ENCODE measurements at places on chromosomes 1 and 21.

DNA sequence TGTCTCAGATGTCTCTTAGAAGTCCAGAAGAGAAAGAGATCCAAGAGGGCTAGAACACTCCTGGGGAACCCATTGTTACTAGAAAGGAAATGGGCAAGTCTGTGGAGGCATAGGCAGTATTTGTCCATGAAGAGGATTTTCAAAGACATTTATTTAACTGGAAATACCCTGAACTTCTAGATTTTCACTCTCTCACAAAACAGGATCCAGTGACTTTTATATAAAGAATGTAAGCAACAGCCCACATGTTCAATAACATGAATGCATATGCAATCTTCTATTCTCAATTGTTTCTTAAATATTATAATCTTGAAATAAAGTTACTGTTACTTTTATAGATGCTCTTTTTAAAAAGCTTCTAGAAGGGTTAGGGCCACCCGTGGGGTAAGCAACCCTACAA, 53.4 kb downstream of the TBX15 start:
- no peak for DNase-seq

DNA sequence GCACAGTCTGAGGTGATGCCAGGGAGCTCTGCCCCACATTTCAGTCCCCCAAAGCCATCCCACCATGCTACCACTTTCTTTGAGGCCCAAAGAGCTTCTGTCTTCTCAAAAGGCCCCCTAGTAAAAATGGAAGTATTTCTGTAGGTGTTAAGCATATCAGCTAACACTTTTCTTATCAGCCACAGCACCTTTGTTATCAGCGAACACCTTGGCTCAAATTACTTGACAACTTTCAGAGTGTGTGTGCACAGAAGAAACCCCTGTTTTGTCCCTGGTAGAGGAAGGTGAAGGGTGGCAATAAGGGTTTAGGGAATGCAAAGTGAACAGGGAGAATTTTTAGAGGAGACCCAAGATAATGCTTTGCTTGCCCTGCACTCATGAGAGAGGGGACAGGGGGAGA, 54.8 kb upstream of the GJA8 start:
- no peak for DNase-seq

DNA sequence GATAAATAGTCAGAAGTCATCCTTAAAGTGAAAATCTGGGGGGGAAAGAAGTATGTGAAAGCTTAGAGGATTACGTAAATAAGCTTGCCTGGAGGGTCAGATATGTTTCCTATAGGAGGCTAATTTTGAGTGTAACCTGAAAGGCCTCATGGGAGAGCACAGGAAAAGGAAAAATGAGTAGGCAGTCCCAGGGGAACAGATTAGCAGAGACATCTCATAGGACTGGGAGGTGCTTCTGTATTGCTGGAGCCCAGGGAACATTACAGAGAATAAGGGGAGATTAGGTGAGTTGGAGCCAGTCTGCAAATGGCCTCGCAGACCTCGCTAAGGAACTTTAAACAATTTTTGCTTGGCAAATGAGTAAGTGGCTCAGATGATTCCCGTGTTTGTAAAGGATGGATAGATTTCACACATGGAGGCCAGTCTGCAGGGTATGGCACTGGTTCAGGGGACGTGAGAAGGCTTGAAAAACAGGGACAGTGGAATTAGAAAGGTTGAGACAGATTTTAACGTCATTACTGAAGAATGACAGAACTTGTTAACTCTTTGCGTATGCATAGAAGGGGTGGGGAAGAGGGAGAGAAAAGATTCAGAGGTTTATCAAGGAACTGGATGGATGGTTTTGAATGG, 149.1 kb downstream of the GREM2 start:
- no peak for DNase-seq

- DNase-seq = no peak
These were observed 48.4 kb downstream of the TRMT1L start for GRCh38 chr1:185108321-185108720.

- peak; percentile 33 for DNase-seq
These were observed 346.3 kb upstream of the POU3F1 start for GRCh38 chr1:38392861-38393260.

DNA sequence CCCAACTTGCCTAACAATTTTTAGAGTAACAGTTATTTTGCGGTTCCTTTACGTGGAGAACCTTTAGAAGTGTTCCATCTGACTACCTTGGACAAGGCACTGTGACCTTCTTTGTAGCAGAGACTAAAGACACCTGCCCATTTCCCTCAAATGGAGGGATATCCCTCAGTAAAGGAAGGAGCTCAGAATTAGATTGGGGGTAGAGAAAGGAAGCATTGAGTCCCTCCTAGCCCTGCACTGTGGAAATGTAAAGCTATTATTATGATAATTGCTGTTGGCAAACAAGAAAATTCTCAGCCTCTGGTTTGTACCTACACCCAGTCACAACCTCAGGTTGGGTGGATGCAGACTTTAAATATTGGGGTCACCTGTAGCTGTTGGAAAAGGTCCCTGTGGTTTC, 72.6 kb upstream of the MACF1 start:
- DNase-seq = no peak

DNA sequence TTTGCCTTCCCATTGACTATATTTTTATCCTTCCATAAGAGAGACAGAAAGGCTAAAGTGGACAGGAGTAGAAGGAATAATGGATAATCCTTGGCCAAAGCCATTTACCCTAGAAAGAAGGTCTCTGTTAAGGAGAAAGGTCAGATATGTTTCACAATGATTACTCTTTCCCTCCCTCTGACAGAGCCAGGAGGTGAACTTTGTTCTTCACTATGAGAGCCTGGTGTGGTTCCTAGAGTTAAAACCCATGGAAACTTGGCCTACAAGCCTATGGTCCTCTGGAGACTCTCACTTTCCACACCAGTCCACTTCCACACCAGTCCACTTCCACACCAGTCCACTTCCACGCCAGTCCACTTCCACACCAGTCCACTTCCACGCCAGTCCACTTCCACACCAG, 479.9 kb upstream of the ZP4 start:
- DNase-seq = no peak

GRCh38 chr1:1353389-1354151, 4.4 kb upstream of the DVL1 start:
- DNase-seq = no peak

DNA sequence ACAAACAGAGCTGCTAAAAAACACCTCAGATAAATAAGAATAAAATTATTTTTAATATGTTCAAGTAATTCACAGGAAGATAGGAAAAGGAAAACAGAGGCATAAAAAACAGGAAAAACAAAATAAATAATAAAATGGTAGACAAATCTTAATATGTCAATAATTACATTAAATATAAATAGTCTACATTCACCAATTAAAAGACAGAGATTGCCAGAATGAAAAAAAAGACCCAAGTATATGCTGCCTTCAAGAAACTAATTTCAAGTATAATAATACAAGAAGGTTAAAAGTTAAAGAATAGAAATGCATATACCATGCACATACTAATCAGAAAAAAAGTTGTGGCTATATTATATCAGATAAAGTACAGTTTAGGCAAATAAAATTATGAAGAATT, 1.9 kb downstream of the CYP2J2 start:
- DNase-seq = no peak

- DNase-seq = no peak
These were observed 270.5 kb downstream of the GRIK3 start for GRCh38 chr1:36763771-36764170.

GRCh38 chr1:184082541-184083415, 31.2 kb downstream of the TSEN15 start:
- no peak for DNase-seq

All from HL-60 (cell line).